Nephron progenitor cell (in vitro differentiated cells): ENCODE measurements at places on chromosomes 2 and 18.
A peak's percentile ranks its signal among the peaks of the same experiment; 100 is the strongest.

- no peak for DNase-seq
These were observed 140.4 kb upstream of the KLHL29 start for GRCh38 chr2:23244617-23245016.

GRCh38 chr18:79896738-79897137 lies 54.7 kb downstream of the SLC66A2 start:
- no peak for DNase-seq

DNA sequence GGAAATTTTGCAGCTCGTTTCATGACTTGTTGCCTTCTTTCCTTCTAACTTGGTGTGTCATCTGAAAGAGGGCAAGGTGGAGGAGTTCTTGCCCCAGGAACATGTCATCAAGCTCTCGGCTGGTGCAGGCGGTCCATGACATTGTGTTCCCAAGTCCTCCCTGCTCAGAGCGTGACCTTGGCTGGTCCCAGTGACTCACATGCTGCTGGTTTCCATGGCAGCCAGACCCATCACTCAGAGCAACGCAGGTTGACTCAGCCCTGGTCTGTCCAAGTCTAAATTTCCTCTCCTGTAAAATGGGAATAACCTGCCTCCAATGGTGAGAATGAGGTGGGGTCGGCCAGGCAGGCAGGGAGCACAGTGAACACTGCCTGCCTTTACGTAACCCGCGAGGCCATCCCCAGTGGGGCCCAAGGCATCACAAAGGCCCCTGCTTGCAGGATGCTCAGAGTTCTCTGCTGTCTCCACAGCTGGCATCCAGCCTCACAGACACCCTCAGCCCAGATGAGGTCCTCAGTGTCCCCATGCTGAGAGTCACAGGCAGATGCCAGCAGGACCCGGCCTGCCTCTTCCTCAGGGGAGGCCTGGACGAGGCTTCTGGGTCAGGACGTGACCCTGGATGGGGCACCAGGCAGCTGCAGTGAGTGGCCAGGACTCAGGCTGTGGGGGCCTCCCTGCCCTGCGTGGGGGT lies 143.7 kb downstream of the TPO start:
- DNase-seq, result no peak

GRCh38 chr2:134308474-134309385 lies 54.9 kb downstream of the MGAT5 start:
- no peak for DNase-seq

DNA sequence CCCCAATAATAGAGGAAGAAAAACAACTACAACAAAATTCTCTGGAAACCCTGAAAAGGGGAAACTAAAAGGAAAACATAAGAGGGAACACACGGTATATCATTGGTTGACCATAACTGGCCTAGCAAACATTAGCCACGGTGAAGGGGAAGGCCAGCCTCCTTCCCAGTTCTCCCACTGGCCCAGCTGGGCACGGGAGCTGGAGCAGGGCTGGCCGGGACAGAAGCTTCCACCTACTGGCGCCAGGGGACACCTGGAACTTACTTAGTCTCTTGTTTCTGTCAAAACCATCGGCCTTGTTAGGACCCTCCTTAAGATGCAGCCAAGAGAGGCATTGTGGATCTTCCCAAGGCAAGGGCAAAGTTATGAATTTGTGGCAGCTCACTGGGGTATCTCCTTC lies 56.1 kb upstream of the DLGAP1 start:
- no peak for DNase-seq

DNA sequence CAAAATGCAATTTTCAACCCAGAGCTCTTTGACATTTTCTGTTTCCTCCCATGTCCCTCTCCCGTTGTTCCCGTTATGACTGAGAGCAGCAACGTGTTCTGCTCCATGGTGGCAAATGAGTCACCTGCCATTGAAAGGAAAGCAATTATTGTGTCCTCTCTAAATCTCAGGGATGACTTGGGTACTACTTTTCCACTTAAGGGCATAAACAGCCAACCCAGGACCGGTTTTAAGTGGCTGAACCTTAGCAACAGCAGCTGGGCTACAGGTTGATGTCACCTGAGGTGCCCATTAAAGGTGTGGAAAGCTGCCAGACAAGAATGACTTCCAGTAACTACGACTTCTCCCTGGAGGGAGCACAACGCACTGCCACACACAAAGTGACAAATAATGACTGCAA lies 236.8 kb downstream of the NCKAP5 start:
- no peak for DNase-seq

- DNase-seq, result no peak
These were observed 88.6 kb downstream of the LIPG start for GRCh38 chr18:49650426-49650891.

DNA sequence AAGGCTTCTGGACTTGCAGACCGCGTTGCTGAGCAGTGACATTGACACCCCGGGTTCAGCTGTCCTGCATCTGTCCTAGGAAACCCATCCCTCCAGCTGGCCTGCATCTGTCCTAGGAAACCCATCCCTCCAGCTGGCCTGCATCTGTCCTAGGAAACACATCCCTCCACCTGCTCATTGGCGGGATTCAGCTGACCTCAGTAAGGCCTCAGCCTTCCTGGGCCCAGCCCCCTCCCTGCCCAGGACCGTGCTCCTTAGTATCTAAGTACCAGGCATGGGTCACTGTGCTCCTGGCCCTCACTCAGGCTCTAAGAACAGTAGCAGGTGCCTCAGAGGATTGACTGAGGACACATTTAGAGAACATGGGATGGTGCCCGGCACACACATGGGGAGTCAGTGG lies 1.2 kb downstream of the MLPH start:
- no peak for DNase-seq

DNA sequence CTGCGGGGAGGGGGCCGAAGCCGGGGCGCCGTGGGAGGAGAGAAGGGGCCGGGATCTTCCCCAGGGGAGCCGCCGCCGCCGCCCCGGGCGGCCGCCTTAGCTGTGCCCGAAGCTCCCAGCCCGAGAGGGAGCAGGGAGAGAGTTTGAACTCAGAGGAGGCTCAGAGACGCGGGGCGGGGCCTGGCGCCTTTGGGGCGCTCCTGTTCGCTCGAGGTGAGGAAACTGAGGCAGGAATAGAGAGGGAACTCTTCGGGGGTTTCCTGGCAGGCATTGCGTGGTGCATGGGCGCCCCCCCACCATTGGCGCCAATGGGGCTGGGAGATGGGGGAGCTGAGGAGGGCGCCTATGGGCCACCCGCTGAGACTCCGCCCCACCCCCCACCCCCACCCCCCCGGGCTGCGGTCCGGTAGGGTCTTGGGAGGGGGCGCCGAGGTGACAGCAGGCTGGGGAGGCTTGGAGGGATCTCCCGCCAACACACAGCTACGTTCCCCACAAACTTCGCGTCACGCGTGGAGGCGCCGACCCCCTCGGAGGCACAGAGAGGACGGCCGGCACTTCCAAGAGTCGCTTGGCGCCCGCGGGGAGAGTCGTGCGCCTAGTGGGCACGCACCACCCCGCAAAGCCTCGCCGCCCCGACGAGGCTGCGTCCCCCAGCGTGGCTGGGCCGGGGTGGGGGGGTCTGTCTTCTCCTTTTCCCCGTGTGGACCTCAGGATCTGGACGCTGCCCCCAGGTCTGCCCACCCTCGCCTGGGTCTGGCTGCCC lies 680 bp downstream of the CTDSP1 start:
- peak; percentile 61 for DNase-seq

DNA sequence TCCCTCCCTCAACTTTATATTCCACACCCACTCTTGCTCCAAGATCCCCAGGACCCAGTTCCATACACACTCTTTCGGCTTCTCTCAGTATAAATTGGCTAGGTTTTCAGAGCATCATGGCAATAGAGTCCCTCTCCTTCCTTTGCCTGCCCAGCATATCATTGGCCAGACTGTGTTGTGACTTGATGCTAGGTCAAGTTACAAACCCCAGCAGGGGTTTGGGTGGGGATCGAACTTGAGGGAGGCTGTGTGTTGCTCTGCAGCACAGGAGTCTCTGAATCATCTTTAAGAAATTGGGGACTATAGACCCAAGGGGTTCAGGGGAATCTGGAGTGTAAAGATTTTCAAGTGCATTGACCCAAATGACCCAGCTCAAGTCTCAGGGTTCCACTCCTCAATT lies 477.5 kb upstream of the MEIS1 start:
- no peak for DNase-seq

DNA sequence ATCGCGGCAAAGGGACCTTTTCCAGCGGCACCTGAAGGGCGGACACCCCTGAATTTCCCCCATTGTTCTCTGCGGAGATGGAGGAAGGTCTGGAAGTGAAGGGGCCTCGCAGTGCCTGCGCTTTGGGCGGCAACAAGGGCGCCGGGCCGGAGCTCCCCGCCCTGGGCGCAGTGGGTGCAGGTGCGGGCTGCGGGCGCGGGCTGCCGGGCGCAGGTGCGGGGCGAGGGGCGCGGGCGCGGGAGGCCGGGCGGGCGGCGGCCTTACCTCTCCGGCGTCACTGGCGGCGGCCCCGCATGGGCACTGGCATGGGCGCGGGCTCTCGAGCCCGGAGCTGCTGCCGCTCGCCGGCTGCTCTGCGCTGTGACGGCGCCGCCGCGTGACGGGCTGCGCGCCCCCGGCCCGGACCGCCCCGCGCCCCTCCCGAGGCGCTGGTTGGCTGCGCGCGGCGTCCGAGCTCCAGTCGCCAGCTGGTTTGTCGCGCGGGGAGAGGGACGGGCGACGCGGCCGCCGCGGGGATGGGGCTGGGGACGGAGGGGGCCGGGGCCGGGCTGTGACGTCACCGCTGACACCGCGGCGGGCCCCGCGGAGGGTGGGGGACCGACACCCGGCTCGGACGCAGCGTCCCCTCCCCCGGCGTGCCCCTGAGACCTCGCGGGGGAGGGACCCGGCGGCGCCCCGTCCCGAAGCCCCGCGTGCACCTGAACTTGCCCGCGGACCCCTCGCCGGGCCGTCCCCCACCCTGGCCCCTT lies at the start of gene KIF1A:
Gene KIF1A, minus strand, starts transcription at position 362 of the 749 bp plus-strand sequence. CDS start 22,467 bp downstream, outside the sequence.
- peak; percentile 76 for DNase-seq

DNA sequence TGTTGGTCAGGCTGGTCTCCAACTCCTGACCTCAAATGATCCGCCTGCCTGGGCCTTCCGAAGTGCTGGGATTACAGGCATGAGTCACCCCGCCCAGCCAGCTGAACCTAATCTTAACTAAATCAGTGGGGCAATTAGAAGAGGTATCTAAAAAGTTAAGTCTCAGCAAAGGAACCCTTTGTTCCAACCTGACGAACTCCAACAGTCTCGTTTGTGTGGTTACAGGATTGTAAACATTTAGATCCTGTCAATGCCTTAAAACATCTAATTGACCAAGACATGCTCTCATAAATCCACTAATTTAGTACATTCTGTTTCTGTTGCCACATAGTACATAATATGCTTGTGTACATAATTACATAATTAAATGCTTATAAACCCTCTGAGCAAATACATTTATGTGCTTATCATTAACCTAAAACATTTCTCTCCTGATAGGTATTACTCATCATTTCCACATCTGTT lies 31.1 kb upstream of the STK39 start:
- no peak for DNase-seq

DNA sequence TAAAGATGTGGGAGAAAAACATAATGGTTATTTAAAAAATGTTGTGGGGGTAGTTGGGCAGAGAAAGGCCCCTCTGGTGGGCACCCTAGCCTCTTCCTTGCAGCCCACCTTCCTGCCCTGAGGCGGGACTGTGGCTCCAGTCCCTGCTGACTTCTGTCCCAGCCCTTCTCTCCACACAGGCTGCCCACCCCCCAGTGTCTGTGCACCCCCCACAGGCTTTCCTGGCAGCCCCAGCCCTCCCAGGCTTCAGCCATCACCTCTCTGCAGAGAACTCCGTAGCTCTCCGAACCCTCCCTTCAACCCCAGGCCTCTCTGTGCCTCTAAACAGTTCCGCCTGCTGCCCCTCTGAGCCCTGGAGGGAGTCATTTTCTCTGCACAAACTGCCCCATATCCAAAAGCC lies 75.4 kb downstream of the DYSF start:
- no peak for DNase-seq

DNA sequence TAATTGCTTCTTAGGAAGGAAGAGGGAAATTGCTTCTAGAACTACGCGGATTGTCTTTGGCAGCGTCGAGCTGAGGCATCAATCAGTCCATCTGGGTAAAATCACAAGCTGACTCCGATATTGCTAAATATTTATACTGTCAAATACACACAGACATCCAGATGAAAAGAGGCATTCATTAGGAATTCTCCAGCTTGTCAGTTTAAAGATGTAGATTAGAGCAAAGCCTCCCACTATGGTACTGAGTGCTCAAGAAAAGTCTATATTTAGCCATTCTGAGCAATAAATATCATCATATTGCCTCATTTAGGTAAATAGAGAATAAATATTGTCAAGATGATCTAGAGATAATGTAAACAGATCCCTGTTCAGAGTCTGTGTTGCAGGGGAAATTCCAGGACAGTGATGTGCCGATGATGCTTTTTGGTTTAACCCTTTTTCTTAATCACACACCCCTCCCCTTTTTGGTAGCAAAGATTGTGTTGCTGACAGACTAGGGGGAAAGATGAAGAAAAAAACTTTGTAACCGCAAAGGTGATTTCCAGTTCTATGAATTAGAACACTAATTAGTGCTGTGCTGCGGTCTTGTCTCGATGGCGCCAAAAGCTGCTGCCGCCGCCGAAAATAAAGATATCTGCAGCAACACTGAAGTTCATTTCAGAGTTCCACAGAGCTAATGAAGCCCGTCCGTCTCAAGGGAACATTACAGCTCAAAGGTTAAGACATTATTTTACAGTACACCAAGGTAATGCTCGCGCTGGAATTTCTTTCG lies 171.8 kb downstream of the PTGR3 start:
- DNase-seq, result no peak

DNA sequence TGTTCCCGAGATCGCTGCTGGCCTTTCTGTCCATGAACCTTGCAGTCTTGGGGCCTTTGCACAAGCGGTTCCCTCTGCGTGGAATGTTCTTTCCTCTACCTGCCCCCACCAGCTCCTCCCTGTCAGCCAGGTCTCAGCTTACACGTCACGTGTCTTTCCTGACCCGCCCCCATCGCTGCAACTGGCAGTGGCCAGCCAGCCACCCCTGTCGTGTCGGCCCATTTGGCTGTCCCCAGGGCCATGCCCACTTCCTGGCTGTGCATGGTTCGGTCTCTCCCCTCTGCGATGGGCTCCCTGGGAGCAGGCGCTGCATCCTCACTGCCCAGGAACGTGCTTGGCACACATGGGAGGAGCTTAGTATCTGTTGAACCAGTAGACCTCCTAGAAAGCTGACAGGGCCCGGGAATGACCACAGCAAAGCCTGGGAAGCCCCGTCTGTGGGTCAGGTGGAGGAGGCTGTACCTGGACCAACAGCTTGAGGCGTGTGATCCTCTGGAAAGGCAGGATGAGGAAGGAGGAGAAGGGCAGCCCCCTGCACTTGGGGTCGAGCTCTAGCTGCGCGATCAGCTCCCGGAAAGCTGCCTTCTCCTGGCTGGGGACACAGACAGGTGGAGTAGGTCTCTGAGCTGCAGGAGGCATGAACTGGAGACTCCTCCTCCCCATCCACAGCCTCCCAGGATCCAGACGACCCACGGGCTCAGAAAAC lies 21.0 kb downstream of the SNORC start:
- DNase-seq, result peak; percentile 76

GRCh38 chr2:208722731-208723130 lies 316.1 kb downstream of the PTH2R start:
- no peak for DNase-seq

- DNase-seq, result no peak
These were observed 63.9 kb downstream of the TRPM8 start for GRCh38 chr2:233980955-233981561.

- DNase-seq, result no peak
These were observed 62.4 kb downstream of the PLB1 start for GRCh38 chr2:28558158-28558820.

- no peak for DNase-seq
These were observed 130.6 kb downstream of the RBMS1 start for GRCh38 chr2:160363055-160363454.
